NCI-H1092 (cell line): ENCODE measurements at places on chromosomes 4 and X.

DNA sequence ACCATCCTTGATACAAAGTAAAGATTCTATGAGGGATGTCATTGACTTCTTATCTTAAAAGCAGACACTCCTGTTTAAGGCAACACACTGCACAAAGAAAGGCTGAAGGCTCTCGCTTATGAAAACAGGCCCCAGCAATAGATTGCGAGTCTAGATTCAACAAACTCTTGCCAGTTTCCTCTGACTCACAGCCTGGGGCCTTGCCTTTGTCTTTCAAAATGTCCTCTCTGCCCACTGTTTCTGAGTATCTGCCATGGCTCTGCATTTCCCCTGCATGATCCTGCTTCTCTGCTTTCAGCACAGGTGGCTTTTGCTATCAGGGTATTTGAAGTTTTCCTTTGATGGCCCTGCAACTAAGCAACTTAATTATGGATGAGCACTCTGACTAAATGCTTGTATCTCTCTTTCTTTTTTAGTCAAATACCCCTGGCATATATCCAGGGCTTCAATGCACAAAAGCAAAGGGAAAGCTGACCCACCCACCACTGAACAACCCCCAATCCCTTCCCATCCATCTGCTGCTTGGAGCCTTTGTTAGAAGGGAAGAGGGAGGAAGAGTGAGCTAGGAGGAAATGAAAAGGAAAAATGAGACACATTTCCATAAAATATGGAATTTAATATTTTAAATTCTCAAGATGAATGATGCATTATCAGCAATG, 32.2 kb downstream of the NDP start:
- DNase-seq = peak; percentile 3

DNA sequence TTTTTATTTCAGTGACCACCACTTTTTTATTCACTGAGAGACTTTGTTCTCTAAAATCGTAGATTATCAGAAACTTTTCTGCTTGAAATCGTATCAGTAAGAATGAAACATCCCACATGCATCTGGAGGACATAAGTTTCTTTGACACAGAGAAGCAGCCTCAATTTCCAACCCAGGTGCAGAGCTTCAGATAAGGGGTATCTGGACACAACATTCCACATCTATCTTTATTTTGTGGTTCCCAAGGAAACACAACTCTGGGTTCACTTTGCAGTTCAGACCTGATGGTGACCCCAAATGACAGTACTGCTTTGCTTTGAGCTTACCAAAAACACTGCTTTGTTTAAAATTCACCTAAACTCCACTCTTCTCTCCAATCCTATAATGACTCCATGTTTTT, 1.3 kb upstream of the CLCN5 start:
- DNase-seq = no peak

DNA sequence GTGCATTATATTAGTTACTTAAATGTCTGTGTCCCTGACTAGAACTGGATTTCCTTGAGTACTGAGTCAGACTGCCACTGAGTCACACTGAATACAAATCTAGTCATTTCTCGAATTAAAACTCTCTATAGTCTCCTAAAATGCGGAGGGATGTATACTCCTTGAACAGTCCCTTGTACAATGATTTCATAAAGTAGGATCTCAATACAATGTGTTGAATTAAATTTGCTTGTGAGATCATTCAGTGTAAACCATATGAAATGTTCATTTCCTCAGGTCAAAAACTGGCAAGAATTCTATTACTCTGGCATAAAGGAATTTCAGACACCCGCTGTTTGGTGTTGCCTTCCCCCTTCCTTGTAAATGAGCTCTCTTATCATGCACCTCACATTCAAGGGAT, 17.5 kb upstream of the FAM241A start:
- DNase-seq = no peak

- no peak for DNase-seq
These were observed 11.1 kb downstream of the RASL11B start for GRCh38 chr4:52873191-52873590.

DNA sequence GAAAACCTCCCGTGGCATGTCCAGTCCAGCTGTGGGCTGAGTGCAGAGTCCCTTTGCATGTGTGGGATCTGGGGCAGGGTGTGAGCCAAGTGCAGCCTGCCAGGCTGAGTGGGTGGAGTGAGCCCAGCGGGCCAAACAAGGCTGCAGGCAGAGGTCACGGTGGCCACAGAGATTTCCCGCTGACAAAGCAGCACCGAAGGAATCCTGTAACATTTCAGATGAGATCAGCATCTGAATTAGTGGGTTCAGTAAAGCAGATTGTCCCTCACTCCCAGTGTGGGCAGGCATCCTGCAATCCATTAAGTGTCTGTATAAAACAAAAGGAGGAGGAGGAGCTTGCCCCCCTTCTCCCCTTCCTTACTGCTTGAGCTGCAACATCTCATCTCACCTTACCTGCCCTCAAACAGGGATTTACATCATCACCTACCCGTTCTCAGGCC, 324.4 kb downstream of the FAT4 start:
- DNase-seq = no peak

DNA sequence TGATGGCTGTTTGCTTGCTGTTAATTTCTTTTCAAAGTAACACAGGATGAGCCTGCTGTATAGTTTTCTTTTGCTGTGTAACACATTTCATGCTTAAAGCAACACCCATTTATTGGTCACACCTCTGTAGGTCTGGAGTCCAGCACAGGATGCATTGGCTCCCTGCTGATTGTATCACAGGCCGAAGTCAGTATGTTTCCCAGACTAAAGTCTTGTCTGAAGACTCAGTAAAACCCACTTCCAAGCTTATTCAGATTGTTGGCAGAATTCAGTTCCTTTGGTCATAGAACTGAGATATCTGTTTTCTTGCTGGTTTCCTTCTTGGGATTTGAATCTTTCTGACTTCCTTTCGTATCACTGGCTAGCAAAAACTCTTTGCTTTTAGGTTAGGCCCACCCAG, 54.3 kb downstream of the LRP2BP start:
- no peak for DNase-seq

GRCh38 chr4:118881512-118882146, 7.0 kb upstream of the SYNPO2 start:
- no peak for DNase-seq

DNA sequence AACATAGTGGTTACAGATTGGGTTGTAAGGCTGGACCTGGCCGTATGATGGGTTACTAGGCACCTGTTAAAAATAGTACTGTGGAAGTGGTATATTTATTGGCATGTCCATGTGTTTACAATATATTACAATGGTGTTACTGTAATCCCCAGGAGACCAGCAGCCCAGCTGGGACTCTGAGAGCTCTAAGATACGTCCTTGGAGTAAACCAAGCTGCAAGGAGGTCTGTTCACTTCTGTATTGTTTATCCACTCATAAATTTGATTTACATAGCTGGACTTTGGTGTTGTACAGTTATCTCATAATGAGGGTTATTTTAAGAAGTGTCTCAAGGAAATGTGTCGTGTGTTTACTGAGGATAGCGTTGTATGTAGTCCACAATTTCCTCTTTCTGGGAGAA, 93.8 kb downstream of the TBL1X start:
- no peak for DNase-seq

GRCh38 chrX:40406330-40406859, 174.4 kb upstream of the ATP6AP2 start:
- no peak for DNase-seq

DNA sequence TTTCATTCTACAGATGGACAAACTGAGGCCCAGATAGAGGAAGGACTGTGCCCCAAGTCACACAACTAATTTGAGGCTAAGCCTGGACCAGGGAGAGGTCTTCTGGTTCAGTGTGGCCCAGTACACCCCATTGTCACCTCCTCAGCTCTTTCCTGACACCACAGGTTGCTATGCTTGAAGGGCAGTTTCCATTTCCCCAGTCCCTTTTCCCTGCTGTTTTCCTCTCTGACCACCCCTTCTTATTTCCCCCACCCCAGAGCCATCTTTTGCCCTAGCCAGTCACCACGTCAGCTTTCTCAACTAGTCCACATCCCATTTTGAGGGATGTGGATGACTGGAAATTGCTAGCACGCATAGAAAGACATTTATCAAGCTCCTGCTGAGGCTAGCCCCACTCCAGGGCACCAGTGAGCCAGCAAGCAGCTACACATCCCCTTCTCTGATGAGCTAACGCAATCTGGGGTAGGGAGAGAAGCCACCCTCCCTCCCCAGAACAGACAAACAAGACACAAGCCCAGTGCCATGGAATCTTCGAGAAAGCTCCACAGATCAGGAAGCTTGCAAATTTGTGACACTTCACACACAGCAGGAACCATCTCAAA, 1.3 kb downstream of the GABRE start:
- DNase-seq = no peak

- DNase-seq = no peak
These were observed 46.3 kb downstream of the ATP10D start for GRCh38 chr4:47531241-47531953.

DNA sequence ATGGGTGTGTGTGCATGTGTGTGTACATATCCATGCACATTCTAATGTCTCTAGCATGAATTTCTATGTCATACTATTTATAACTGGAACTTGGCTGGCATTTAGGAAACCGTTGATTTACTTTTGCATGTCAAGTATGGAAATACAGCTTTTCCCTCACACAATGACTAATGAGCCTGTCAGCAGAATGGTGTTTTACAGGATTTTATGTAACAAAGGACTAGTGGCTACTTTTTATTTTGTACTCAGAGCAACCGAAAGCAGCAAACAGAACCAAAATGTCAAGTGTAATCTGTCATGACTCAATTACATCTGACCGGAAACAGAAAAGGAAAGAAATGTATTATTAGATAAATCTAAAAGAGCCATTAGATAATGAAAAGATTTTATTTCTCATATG, 1911.5 kb upstream of the AGA start:
- DNase-seq = no peak

DNA sequence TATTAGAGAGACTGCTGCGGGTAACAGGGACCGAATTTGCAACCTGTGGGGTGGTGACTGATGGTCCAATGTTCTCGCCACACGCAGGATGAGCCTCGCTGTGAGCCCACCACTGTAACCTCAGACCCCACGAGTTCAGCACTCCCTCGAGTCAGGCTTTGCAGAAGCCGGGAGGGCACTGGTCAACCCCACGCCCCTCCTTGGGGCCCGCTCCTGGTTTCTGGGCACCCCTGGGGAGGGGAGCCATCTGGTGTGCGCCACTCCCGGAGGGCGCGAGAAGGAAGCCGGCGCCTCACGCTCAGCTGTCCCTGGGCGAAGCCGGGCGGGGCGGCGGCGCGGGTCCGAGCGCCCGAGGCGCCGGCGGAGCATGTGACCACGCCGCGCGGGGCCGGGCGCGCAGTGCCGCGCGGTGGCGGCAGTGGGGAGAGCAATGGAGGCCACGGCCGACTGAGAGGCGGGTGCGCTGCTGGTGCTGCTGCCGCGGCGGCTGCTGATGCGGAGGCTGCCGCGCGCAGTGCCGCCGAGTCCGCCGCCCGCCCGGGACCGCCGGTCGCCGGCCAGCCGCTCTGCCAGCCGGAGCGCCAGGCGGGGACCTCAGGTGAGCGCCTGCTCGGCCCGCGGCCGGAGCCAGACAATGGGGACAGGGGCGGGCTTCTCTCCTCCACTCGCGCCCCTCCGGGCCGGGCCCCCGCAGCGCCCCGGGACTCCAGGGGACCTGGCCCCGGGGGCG, 100.1 kb downstream of the CEP135 start:
- peak; percentile 55 for DNase-seq

- no peak for DNase-seq
These were observed 431.8 kb downstream of the BCOR start for GRCh38 chrX:39665830-39666518.

- no peak for DNase-seq
These were observed 286.5 kb downstream of the GLUD2 start for GRCh38 chrX:121333942-121334341.

GRCh38 chr4:44186850-44187246, 261.8 kb downstream of the KCTD8 start:
- DNase-seq = no peak

GRCh38 chrX:26262121-26262523, 46.2 kb downstream of the MAGEB5 start:
- DNase-seq = no peak

DNA sequence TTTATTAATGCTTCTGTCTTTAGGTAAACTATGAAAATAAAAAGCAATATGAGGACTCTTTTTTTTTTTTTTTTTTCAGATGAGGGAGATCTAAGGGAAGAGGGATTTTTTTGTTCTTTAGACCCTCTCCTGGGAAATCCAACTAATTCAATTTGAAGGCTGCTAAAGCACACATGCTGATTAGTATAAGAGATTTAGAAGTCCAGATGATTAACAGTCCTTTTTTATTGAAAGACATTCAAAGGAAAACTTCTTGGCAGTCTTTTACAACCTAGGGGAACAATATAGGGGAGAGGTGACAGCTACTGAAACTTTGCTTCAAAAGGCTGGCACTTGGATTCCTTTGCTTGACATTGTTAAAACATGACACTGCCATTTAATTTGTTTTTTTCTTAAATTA, 602.5 kb downstream of the RAPGEF2 start:
- DNase-seq = no peak

DNA sequence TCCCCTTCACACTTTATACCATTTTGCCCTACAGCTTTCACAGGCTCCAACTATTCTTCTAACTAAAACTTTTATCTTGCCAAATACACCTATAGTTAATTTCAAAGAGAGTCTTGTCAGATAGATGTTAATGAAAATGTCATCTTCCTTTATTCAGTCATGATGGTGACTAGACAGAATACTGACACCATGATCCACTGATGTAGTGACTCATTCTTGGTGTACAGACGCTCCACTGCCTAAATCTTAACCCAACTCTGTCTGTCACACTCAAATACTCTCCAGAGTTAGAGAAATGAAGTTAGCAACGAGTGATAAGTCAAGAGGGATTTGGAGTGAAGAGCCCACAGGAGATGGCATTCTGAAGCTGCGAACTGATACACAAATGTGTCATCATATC, 32.1 kb upstream of the HDAC8 start:
- DNase-seq = no peak
